Activated naive CD4-positive, alpha-beta T cell treated with anti-CD3 and anti-CD28 coated beads, Interleukin-2, amount 50 U/mL, for 72 hours (primary cell): ENCODE measurements at places on chromosomes 3 and 15.

GRCh38 chr3:175005881-175006280 is 146.7 kb downstream of the NAALADL2 start:
- DNase-seq = no peak

DNA sequence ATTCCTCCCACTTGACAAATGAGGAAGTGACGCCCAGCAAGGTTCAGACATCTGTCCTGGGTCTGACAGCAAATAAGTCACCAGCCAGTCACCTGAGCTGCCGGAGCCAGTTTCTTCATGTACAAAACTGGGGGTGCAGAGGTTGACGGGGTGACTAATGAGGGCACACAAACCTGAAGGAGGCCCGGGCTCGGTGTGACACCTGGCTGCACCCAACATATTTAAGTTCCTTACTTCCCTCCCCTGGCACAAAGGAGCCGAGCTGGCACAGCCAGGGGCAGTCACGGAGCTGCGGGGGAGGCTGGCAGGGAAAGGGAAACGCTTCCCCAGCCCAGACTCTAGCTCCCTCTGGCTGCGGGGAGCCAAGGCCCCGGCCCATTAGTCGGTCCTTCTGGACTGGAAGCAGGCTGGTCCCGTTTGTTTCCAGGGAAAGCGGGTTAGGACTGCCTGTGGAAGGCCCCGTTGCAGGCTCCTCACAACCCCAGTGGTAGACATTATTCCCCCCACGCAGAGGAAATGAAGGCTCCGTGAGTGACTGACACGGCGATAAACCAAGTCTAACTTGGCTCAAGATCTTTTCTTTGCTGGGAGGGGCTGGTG is 2.3 kb downstream of the FBXL22 start:
- DNase-seq = peak; percentile 35

DNA sequence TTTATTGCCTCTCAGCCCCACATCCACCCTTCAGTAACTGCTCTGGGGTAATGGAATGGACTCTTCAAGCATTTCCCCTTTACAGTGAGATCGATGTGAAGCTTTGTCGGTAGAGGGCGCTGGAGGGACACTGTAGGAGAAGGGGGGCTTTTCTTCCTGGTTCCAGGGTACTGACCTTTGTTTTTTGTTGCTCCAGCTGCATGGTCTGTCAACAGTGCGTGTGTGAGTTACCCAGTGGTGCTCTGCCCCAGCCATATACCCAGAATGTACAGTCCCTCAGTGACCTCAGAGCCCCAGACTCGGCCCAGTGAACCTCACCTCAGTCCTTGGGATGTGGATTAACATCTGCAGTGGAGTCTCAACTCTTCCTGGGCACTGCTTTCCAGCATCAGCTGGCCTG is 180.3 kb upstream of the TSC22D2 start:
- peak; percentile 61 for DNase-seq

GRCh38 chr15:90885432-90886290 is 1.4 kb downstream of the FES start:
- DNase-seq = no peak

DNA sequence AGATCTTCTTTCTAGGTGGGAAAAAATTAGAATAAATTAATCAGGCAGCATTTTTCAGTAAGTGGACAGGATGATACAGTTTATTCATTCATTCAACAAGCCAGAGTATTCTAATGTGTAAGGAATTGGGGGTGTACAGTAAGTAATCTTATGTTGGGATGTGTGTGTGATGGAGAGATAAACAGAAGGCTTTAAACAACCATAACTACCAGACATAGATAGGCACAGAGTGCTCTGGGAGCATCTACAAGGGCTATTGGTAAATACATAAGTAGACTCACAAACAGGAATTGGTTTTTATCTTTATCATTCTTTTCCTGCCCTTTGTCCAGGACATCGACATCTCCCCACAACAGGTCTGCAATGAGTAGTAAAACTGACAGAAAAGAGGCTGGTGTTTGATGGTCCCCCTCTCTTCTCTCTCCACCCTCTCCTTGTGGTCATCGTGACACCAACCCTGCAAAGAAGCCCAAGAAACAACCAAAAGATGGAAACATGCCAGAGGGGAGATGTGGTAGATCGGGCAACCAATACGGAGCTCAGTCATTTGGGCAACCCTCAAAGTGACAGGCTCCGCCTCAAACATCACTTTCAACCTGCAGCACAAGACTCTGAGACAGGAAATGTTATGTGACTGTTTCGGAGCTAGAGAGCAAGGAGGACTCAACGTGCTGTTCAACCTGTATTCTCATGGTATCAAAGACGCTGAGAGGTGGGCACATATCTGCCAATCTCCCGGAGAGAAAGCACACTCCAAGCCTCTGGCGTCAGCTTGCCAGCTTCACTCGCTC is 28.7 kb upstream of the B3GNT5 start:
- peak; percentile 42 for DNase-seq

GRCh38 chr3:145815707-145816413 is 345.1 kb downstream of the PLOD2 start:
- DNase-seq = no peak

GRCh38 chr3:156561533-156561932 is 6.6 kb upstream of the SSR3 start:
- no peak for DNase-seq

- DNase-seq = no peak
These were observed 81.9 kb upstream of the CDV3 start for GRCh38 chr3:133491481-133492059.

DNA sequence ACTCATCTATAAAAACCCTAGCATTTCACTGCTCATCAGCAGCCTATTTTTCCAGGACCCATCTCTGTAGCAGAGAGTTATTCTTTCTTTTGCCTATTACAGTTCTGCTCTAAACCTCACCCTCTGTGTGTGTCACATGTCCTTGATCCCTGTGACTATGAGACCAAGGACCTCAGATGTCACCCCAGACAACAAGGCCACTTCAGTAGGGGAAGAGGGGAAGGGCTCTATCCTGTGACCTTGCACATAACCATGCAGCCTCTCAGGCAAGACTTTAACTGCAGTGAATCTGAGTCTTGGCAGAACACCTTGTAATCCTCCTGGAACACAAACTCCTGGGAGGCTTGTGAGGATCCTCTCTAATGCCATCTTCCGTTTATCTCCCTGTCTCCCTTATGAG is 4.4 kb upstream of the ZNF589 start:
- no peak for DNase-seq
